Activated CD4-positive, alpha-beta T cell treated with anti-CD3 and anti-CD28 coated beads, Interleukin-2, amount 50 U/mL, for 24 hours (primary cell): ENCODE measurements at places on chromosomes 2 and 18.

- peak; percentile 22 for DNase-seq
Observed at GRCh38 chr2:108594132-108594981, 60.1 kb downstream of the LIMS1 start.

- DNase-seq: no peak
Observed at GRCh38 chr2:118056165-118056534, 32.1 kb upstream of the INSIG2 start.

GRCh38 chr2:178422097-178422496 is 28.9 kb downstream of the PRKRA start:
- DNase-seq: no peak

DNA sequence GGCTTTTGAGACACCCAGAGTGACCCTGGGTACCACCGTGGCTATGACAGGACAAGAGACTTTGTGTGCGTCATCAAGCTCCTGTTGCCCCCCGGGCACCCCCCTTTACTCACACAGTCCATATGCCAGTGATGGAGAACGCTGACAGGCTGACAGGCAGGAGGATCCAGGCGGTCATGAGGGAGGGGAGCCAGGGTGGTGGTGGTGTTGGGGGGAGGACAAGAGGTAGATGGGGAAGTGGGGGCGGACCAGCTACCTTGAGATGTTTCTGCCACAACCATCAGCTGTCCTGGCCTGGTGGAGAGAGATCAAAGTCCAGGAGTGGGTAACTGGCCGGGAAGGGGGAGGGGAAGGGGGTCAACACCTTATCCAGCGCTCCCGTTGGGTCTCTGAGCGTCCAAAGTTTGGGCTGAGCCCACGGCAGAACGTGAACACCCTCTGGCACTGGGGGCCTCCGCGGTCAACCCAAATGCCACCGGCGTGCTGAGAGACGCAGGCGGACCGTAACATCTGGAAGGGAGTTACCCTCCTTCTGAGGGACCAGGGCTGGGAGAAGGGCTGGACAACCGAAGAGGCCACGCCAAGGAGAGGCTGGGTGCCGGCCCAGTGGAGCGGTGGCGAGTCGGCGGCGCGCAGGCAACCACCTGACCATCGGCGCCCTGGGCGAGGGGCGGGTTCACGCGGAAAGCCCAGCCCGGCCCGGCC is 575 bp downstream of the TMEM150A start:
- DNase-seq: no peak

DNA sequence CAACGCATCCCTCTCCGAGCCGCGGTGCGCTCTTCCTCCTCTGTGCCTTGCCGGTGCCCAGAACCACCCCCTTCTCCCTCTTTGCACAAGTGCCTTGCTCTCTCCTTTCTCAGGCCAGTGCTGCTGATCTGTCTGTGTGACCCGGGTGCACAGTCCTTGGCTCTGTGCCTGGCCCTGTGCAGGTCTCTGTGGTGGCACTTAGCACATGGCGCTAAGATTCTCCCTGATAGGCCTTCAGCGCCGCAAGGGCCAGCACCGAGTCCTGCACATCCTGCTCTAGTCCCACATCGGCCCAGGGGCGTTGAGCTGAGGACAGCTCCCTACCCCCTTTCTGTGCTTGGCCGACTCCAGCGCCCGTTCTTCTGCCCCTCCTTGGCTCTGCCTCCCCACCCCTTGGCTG is 136.1 kb downstream of the NEDD4L start:
- no peak for DNase-seq

GRCh38 chr2:9831670-9832069 is 11.6 kb upstream of the TAF1B start:
- DNase-seq: no peak

GRCh38 chr18:50131591-50131990 is 63.4 kb downstream of the MYO5B start:
- DNase-seq: no peak

DNA sequence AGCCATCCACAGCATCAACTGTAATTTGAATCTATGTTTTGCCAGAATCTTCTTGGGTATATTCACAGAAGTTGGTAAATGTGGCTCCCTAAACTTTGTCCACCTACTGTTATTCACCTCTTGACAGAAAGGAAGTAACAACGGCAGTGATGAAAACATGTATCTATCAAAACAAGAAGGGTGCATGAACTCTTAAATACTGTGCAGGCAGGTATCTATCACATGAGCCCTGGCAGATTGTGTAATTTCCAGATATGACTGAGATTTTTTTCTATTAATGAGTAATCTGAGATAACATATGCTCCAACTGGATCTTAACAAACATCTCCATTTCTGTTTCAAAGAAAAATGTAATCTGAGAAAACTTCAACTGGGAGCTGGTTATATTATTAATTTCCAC is 36.6 kb downstream of the SFT2D3 start:
- no peak for DNase-seq

DNA sequence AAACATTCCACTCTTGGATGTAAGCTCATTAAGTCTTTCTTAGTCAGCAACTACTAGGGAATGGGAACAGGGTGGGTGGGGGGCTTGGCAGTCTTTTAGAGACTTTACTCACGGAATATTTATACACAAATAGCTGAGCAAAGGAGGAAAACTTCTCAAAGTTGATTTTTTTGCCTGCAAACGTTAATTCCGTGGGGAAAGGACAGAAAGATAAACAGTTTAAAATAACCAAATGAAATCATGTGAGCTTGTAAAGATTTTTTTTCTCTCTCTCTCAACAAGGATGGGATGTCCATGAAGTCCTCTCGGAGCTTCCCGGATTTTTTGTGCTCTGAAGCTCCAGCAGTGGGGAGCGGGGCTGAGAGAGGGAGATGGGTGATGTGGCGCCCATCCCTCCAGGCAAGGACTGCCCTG is 32.2 kb upstream of the MAT2A start:
- no peak for DNase-seq

DNA sequence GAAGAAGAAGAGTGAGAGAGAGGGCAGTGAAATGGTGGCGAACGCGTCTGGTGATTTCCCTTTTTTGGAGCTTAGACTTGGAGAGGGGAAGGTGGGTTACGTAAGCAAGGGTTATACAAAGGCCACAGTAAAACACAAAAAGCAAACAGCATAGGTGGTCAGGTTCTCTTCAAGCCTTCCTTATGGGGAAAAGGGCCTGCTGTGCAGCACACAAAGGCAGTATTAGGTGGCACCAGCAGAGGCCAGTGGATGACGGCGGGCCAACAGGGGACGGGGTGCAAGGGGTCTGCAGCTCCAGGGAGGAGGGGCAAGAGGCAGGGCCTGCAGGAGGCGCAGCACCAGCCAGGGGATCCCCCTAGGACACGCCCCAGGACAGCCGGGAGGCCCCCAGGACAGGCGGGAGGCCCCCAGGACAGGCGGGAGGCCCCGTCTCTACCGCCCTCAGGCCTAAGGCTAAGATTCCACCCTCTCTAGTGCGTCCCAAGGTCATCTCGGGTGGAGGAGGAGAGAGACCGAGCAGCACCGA is 32.6 kb upstream of the NPC1 start:
- DNase-seq: no peak

DNA sequence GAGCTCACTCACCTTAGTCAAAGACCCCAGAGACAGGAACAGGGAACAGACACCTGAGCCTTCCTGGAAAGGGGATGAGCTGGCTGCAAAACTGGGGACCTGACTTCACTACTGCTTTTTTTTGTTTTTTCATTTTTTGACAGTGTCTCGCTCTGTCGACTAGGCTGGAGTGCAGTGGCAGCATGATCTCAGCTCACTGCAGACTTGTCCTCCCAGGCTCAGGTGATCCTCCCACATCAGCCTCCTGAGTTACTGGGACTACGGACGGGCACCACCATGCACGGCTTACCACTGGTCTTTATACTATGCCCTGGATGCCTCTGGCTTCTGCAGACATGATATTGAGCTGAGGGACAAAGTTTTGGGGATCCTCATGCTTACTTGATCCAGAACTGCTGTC is 184.1 kb downstream of the INSIG2 start:
- no peak for DNase-seq

DNA sequence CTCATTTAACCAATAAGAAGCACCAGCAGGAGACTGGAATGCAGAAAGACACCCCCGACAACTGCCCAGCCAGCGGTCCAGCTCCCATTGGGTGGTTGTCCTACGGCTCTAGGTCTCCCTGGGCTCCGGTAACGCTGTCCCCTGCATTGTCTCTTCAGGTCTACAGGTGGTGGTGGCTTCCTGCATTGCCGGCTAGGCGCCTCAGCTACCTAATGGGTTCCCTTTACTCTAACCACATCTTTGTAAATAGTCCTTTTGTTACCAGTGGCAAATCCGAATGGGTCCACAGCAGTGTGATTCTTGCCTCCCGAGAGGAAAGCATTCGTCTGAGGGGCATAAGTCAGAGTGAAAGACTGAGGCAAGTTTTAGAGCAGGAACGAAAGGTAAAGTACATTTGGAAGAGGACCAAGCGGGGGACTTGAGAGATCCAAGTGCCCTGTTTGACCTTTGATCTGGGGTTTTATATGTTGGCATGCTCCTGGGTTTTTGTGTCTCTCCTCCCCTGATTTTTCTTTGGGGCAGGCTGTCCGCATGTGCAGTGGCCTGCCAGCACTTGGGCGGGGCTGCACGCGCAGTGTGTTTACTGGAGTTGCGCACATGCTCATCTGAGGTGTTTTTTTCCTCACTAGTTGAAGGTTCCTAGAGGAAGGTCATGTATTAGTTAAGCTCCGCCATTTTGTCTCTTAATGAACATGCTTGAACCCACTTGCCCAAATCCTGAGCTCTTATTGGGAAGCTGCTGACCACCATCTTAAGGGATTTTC is 11.0 kb downstream of the FABP1 start:
- no peak for DNase-seq

GRCh38 chr2:65050931-65051330 is 5.3 kb upstream of the CEP68 start:
- no peak for DNase-seq

DNA sequence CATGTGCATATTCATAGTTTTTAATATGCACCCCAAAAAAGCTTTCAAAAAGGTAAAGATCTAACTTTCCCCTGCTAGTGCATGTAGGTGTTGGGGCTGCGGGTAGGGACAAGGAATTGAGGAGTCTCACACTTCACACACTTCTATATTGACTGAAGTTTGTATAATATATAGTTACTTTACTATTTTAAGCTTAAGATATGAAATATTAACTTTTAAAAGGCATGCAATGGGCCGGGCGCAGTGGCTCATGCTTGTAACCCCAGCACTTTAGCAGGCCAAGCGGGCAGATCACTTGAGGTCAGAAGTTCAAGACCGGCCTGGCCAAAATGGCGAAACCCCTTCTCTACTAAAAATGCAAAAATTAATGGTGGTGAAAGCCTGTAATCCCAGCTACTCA is 109.1 kb upstream of the SH3BP4 start:
- DNase-seq: no peak

GRCh38 chr18:8229040-8229439 is 380.2 kb upstream of the RAB12 start:
- DNase-seq: no peak

- no peak for DNase-seq
Observed at GRCh38 chr18:63373161-63373560, 6.2 kb upstream of the KDSR start.

- no peak for DNase-seq
Observed at GRCh38 chr2:46268196-46268595, 29.0 kb upstream of the EPAS1 start.

- DNase-seq: no peak
Observed at GRCh38 chr18:41783065-41783818, 171.8 kb upstream of the PIK3C3 start.

GRCh38 chr18:78891185-78891762 is 88.3 kb upstream of the SALL3 start:
- DNase-seq: no peak

- DNase-seq: no peak
Observed at GRCh38 chr18:46387441-46388131, 269.4 kb downstream of the LOXHD1 start.

- no peak for DNase-seq
Observed at GRCh38 chr2:19169134-19169768, 189.2 kb downstream of the OSR1 start.

DNA sequence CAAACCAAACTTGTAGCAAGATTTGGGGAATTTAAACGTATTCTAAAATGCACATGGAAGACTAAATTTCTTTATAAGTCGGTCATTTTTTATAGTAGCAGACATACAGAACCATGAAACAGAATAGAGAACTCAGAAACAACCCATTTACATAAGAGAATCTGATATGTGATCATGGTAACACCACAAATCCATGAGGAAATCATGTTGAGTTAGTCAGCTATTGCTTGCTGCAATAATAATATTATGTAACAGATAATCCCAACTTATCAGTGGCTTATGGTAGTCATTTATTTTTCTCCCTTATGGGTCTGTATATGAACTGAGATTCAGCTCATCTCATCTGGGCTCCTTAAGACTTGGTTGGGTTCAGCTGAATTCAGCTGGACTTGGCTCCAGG is 103.4 kb upstream of the SERTAD2 start:
- DNase-seq: no peak

- DNase-seq: no peak
Observed at GRCh38 chr2:172947461-172948153, 128.0 kb upstream of the MAP3K20 start.

- no peak for DNase-seq
Observed at GRCh38 chr18:24414349-24415003, 12.0 kb upstream of the IMPACT start.
